ENCODE measurements at places on chromosomes 3 and 15. TPM values are rescaled to one million over a fixed set of nuclear protein-coding genes. Genes with fewer than 3 reads are reported as not detected.

The CILP gene
- total RNA-seq, result not detected

The CACNA2D3 gene
- 1.5 TPM for total RNA-seq

The SCAANT1 gene
- not detected for total RNA-seq

The GLCE gene
- total RNA-seq, result 8.3 TPM

The RBPMS2 gene
- total RNA-seq, result 0.17 TPM

The MIX23 gene
- 78.2 TPM for total RNA-seq

The LRRK1 gene
- total RNA-seq, result 15.4 TPM

The PRSS50 gene
- total RNA-seq, result not detected

The GP5 gene
- total RNA-seq, result 0.15 TPM

The ITIH1 gene
- total RNA-seq, result not detected

The THPO gene
- not detected for total RNA-seq

The HEG1 gene
- total RNA-seq, result 10.3 TPM

The IL17RD gene
- 1.2 TPM for total RNA-seq

The ATP8B4 gene
- total RNA-seq, result not detected

DNA sequence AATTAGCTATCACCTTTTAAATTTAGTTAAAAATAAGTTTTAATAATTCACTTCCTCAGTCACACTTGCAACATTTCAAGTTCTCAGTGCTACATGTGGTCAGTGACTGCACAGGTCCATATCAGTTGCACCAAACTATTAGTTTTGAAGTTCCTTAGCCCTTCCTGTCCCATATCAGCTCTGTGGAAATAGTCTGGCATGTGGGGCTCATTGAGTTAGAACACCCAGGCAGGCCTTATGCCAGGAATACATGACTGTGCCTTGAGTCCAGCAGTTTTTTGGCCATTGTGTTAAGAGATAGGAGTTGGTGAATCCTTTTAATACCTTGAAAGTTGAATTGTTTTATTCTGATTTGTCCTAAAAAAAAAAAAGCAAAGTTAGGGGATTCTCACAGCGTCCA lies 153.7 kb upstream of the BFSP2 start:
- no peak for DNase-seq

GRCh38 chr3:126226374-126226773 lies 46.0 kb upstream of the ALDH1L1 start:
- DNase-seq, result no peak

- DNase-seq, result no peak
Measured at GRCh38 chr3:139307601-139308555, 35.9 kb upstream of the MRPS22 start.

GRCh38 chr3:170697908-170698307 lies 112.0 kb upstream of the SLC7A14 start:
- no peak for DNase-seq

DNA sequence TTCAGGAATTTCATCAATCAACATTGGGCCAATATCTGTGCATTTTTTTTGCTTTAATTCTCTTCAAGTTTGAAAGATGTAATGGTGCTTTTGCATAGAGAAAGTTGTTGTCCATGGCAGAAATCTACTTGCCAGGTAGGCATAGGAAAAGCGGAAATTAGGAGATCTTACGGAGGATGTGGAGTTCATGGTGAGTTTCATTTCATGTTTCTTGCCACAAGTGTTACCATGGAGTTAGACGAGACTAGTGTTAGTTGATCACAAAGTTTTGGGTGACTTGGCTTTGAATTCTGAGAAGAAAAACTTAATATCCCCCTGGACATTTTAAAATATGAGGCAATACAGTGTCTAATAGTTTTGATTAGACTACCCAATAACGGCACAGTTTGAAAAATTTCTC lies 1.0 kb upstream of the P2RY13 start:
- no peak for DNase-seq

- DNase-seq, result no peak
Measured at GRCh38 chr3:27130796-27131195, 238.4 kb downstream of the NEK10 start.

DNA sequence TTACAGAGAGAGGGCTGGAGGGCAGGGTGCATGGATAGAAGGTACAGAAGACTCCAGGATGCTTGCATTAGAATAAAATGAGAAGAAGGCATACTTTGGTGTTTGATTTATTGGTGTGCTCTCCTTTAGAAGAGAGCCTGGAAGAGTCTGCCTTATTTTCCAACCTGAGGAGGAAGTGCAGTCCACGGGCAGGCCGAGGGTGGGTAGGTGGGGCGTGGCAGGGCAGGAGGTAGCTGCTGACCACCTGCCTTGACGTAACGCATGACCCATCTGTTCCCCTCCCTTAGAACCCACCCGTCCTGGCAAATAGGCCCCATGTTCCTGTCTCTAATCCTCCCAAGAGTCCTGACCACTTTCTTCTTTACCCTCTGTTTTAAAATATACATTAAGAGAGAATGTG lies 222.3 kb upstream of the LYSMD4 start:
- DNase-seq, result no peak

DNA sequence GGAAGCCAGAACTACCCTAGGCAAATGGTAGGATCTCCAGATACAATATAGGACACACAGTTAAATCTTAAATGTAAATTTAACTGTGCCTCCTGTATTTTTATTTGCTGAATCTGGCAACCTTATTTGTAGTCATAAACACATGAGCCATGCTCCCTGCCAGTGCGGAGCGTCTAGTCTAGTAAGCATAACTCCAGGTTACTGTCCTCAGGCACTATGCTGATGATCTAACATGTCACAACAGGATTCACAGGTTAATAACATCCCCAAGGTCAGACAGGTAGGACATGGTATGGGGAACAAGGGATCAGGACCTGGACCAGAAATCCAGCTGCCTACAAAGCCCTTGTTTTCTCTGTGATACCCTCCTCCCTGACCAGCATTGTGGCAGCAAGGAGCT lies 305.1 kb downstream of the CACNA2D3 start:
- no peak for DNase-seq

- peak; percentile 71 for DNase-seq
Measured at GRCh38 chr3:66110840-66111239, 72.1 kb upstream of the MAGI1 start.

DNA sequence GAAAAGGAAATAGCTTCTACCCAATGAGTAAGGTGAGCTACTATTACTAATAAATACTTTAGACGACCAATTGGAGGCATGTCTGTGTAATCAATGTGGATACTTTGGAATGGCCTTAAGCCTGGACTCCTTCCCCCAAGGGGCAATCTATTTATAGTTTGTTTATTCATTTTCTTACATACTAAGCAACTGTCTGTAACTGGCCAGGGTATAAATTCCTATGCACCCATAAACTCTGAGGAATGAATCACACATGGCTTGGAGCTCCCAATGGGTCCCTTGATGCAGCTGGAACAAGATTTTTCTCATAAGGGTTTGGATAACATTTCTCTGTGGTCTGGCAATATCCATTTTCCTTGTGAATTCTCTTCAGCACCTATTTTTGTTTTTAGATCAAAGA lies 506.8 kb downstream of the EDEM1 start:
- DNase-seq, result no peak

DNA sequence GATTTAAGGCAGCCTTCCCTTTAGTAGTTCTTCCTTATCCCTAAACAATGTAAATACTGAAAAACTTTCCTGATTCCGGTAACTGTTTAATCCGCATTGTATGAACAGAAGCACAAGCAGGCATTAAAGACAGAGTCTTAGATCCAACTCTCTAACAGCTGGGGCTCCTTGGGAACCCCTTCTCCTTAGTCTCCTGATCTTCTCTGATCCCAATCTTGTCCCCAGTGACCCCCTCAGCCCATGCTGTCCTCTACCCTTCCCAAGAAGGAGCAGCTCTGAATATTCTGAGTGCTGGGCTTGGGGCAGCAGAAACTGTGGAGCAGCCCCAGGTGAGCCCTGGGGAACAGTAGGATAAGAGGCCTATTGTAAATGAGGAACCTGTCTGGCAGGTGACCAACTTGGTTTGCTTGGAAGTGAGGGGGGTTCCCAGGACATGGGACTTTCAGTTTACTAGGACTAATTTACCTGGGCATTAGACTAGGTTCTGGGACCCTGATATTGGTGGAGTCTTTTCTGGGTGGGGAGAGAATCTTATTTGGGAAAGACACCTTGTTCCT lies 13.0 kb upstream of the SLC30A4 start:
- no peak for DNase-seq

- no peak for DNase-seq
Measured at GRCh38 chr3:177193688-177194268, 3.5 kb downstream of the TBL1XR1 start.

DNA sequence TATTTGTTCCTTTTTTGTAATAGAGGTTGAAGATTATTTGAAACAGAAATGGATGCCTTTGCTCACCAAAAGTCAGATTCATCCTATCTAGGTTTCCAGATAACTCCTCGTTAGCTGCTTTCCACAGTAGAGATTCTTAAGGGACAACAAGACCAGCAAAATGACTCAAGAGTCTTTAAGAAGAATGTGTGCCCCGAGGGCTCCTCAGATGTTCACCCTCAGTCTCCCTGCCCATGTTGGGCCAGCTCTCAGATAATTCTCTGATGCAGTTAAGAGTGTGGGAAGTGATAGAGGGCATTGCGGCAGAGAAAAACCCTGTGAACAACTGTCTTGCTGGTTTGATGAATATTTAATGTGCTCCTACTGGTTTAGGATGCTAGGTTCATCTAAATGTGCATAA lies 251.1 kb downstream of the PTPRG start:
- no peak for DNase-seq

DNA sequence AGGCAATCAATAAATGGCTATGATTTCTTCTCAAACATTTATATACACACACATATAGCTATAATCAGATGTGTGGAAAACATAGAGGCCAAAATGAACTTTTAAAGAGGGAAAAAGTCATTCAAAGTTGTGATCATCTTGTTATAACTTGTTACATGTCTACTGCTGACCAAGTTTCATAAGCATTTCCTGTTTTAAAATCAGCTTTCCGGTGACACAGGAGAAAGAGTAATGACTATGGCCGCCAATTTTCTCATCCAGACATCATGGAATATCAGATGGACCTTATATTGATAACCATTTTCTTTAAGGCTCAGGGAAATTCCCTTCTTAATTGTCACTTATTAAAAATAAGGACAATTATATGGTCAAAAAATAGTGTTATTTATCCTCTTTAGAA lies 71.7 kb upstream of the AGTR1 start:
- DNase-seq, result no peak

DNA sequence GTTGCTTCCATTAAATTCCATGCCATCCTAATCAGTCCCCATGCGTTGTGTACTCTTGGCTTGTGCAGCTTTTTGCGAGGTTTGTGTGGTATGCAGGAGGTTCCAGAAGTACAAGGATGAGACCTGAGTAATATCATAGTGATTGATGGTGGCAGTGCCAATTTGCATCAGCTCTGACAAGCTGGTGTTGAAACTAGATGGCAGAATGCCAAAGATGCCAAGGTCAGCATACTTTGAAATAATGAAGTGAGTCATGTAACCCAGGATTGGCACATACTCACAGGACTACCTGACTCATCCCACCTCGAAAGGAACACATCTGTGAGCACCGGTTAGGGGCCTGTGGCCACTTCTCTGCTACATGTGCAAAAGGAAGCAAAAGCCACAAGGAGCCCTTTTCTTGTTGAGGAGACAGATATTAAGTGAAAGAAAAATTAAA lies 14.3 kb downstream of the KAT2B start:
- DNase-seq, result peak; percentile 100

DNA sequence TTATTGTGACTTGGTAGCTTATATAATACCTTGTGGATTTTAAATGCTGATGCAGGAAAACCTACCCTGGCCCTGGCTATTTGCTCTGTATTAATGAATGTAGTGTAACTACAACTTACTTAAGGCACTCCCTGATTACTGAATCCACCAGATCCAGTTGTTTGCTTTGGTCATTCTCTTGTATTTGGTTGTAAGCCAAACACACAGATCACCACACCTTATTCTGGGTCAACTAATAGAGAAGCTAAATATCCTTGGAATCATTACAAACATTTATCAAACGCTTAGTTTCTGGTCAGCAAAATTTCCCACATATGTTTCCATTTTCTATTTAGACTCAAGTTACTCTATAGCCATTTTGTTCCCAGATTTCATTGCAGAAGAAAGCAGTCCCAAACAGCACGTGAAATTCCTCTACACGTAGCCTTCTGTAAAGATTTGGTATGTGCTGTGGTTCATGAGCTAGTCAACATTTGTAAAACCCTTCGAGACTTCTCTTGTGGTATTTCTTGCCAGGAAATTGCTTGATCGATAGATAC lies 322.6 kb downstream of the MEX3B start:
- DNase-seq, result no peak

- no peak for DNase-seq
Measured at GRCh38 chr15:88069561-88069960, 187.0 kb downstream of the NTRK3 start.

DNA sequence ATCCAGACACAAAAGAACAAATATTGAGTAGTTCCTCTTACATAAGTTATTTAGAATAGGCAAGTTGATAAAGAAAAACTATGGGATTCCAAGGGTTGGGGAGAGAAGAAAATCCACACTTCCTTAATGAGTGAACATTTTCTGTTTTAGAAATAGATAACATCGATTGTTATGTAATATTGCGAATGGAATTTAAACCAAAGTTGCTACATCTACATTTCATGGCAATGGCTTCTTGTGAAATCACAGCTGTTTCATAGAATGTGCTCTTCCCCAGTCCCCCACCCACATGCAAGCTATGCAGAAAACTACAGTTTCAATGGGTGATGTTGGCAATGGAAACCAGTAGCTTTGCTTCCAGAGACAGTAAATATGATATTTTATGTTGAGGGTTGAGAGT lies 1639.5 kb downstream of the SI start:
- DNase-seq, result no peak

DNA sequence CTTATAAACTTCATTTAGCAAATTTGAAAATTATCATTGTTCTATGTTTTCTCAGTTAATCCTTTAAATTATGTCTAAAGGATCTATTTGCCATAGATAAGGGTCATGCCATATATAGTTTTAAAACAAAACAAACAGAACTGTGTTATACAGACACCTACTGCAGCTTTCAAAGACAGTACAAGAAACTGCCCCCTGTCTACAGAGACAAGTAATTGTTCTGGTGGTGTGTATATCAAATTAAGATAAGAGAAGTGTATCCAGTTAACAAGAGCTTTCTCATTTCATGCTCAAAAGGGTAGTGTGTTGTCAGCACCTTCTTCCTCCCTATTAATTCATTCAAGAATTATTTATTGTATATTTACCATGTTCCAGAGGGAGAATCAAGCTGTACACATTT lies 201.2 kb downstream of the FMN1 start:
- DNase-seq, result peak; percentile 14

DNA sequence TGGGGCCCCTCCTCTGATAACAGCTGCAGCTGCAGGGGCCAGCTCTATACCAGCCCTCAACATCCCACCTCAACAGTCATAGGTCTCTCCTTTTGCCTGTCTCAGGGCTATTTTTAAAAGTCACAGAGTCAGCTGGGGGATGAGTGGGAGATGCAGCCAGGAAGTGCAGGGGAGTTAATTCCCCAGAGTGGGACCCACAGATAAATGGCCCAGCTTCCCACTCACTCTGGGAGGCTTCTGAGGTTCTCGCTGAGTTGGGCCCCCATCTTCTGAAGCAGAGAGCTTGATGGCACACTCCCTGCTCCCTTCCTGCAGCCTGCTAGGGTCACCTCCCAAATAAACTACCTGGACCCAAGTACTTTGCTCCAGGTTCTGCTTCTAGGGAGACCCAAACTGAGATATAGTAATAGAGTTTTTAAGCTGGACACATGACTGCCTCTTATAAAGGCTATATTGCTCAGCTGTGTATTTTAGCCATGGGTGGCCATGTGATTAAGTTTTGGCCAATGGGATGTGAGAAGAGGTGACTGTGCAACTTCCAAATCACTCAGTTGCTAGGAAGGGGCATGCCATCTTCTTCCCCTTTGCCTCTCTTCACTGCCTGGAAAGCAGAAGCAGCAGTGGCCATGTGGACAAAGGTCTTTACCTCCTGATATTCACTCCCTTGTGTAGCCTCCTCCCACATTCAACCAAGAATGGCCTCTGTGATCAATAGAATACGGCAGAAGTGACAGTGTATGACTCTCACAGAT lies 15.5 kb upstream of the VIPR1 start:
- DNase-seq, result no peak

Data from MCF 10A (cell line).